ENCODE measurements at places on chromosomes 2 and 18.

- no peak for DNase-seq
These were observed 144.2 kb downstream of the TPO start for GRCh38 chr2:1557467-1557820.

DNA sequence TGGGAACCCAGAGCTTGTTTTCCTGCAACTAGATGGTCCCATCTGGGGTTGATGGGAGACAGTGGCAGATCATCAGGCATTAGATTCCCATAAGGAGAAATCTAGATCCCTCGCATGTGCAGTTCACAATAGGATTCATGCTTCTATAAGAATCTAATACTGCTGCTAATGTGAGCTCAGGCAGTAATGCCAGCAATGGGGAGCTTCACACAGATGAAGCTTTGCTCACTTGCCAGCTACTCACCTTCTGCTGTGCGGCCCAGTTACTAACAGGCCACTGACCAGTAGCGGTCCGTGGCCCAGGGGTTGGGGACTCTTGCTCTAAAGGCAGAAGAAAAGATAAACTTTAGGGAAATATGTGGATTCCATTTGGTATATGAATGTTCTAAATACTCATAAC lies 192.9 kb downstream of the AFF3 start:
- DNase-seq = no peak

DNA sequence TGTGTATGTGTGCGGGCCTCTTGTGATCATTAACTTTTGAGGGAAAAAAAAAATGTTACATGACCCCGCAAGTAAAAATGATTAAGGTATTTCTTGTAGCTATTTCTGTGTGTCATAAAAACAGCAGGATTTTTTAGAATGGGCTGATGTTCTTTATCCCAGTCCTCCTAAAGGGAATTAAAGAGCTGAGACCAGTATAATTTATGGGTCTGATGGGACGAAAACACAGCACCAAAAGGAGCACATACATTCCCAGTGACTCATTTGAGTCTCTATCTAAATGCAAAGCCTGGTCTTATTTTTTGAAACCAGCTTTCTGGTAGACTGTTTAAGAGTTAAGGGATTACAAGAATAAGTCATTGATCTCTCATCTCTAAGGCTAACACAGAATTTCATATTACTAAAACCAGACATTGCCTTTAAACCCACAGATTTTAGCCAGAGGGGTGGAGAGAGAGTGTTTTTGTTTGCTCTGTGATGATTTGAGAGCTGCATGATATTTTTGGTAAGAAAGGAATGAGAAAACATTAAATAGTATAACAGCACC lies 342.3 kb upstream of the EPHA4 start:
- DNase-seq = no peak

DNA sequence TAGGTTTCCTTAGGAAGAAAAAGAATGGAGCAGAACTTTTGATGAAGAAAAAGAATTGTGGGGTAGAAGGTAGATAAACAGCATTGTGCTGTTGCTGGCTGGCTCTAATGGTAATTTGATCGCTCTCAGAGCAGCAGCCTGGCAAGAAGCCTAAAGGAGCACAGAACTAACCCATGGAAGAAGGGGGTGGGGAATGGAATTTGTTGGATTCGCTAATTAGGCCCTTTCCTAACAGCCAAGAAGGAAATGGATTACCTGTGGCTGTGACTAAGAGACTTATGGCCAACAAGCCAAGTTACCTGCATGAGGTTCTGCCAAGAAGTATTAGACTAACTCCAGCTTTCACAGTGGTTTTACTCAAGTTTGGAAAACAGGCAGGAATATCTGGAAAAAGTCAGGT lies 210.6 kb downstream of the IKZF2 start:
- no peak for DNase-seq

DNA sequence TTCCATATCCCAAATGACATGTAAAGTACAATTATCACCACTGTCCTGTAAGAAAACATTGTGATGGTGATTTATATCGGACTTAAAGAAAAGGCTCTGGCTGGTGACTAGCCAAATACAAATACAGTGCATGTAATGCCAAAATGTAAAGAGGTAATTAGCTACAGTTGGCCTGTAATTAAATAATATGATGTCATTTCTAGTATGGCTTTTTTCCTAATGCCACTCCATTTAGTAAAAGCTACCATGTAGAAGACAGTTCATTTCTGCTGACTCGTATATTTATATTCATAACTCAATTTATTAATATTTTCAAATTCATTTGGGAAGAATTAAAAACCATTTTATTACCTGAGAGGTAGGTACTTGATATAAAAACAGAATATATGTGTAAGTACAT lies 815.7 kb downstream of the ERBB4 start:
- no peak for DNase-seq

DNA sequence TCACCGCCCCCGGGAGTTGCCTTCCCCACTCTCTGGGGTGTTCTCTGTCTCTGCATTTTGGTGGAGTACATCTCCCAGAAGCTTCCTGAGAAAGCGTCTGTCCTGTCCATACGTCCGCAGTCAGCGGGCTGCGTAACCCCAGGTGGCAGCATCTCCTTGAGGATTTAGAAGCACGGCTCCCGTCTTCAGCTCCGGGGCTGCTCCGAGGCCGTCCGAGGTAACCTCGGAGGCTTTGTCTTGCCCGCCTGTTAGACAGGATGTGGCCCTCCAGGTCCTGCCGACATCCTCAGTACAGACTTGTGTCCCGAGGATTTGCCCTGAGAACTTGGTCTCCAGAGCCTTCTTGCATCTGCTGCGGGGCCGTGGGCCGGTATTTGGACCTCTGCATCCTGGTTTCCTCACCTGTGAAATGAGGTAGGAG lies 58.4 kb downstream of the CTDP1 start:
- no peak for DNase-seq

GRCh38 chr2:203453858-203454451 lies 81.1 kb downstream of the RAPH1 start:
- no peak for DNase-seq
